ENCODE measurements at places on chromosomes 3 and 15. TPM values are rescaled to one million over a fixed set of nuclear protein-coding genes. Genes with fewer than 3 reads are reported as not detected.
A peak's percentile ranks its signal among the peaks of the same experiment; 100 is the strongest.

STX19 gene
- 18.8 TPM for total RNA-seq

LSAMP gene
- total RNA-seq: 1.1 TPM

ITPR1 gene
- 18.2 TPM for total RNA-seq

PAQR9 gene
- total RNA-seq: not detected

GRCh38 chr15:69718916-69719315 lies 266.3 kb downstream of the RPLP1 start:
- no peaks in the 10 kb centered on the region for H3K27me3 ChIP-seq
- peak overlapping the region; percentile 12 for H3K27ac ChIP-seq
- no peaks in the 10 kb centered on the region for H3K4me1 ChIP-seq
- no peak overlapping the region for H3K4me3 ChIP-seq
- H3K36me3 ChIP-seq: no peaks in the 10 kb centered on the region

DNA sequence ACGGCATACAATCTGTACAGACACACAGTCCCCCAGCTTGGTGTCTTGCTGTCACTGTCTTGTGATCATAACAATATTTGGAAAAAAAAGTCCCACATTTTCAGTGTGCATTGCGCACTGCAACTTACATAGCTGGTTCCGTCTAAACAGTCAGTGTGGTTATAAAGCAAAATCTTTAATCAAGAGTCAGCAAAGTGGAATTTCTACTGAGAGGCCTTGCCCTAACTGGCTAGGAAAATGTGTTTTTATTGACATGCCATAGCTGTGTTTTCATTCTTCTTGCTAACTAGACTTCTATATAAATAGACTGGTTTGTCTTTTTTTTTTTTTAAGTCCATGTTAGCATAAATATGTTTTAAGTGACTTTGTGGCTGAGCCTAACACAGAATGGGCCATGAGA lies 174.8 kb downstream of the POLR2M start:
- H3K4me1 ChIP-seq: no peaks in the 10 kb centered on the region
- no peak overlapping the region for H3K4me3 ChIP-seq
- H3K27ac ChIP-seq: no peak overlapping the region
- DNase-seq: no peak
- no peaks in the 10 kb centered on the region for H3K36me3 ChIP-seq
- H3K27me3 ChIP-seq: no peaks in the 10 kb centered on the region

DNA sequence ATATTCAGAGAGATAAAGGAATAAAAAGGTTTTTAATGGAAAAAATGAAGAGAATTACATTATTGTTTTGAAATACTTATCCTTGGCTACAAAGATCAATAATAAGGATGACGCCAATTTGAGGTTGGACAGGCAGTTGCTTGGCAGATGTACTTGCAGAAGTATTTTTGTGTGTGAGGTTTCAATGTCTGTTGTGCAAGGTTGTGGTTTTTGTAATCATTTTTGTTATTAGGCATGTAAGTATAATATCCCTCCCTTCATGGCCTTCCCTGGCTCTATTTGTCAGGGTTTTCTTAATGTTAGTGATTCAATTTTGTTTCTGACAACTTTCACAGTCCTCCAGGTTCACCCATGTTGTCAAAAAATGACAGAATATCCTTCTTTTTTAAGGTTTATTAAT lies 105.9 kb downstream of the OTOL1 start:
- H3K4me1 ChIP-seq: no peaks in the 10 kb centered on the region
- H3K27me3 ChIP-seq: no peaks in the 10 kb centered on the region
- no peak for DNase-seq
- H3K27ac ChIP-seq: no peak overlapping the region
- H3K4me3 ChIP-seq: no peak overlapping the region

DNA sequence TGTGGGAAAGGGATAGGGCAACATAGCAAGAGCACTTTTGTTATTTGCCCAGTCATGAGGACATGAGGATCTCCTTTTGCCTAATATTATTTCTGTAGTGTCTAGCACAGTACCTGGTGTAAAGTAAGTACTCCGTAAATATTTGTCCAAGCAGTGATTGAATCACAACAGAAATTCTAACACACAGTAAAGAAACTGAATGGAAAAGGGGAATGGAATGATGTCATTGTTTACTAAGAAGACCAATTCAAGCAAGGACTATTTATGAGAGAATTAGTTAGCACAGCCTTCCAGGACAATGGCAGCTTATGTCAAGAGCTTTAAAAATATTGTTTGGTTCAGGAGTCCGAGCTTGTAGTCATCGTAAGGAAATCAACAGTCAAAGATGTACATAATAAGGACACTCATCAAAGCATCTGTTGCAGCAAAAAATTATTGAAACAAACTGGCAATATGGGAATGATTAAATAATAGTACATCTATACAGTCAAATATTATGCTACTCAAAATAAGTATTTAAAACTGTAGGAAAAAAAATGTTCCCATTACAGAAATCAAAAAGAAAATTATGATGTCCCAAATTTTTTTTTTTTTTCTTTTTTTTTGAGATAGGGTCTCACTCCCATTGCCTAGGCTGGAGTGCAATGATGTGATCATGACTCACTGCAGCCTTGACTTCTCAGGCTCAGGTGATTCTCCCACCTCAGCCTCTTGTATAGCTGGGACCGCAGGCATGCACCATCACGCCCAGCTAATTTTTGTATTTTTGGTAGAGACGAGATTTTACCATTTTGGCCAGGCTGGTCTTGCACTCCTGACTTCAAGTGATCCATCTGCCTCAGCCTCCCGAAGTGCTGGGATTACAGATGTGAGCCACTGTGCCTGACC lies 17.9 kb downstream of the CAPN7 start:
- no peak overlapping the region for H3K4me3 ChIP-seq
- no peaks in the 10 kb centered on the region for H3K27me3 ChIP-seq
- no peak for DNase-seq
- H3K4me1 ChIP-seq: no peaks in the 10 kb centered on the region
- H3K36me3 ChIP-seq: no peaks in the 10 kb centered on the region
- no peak overlapping the region for H3K27ac ChIP-seq
